ENCODE measurements at places on chromosomes 6 and 20.

- peak; percentile 30 for DNase-seq
These were observed 142.8 kb downstream of the DLL1 start for GRCh38 chr6:170147832-170148708.

GRCh38 chr6:38460186-38460585, 179.5 kb downstream of the BTBD9 start:
- DNase-seq, result no peak

DNA sequence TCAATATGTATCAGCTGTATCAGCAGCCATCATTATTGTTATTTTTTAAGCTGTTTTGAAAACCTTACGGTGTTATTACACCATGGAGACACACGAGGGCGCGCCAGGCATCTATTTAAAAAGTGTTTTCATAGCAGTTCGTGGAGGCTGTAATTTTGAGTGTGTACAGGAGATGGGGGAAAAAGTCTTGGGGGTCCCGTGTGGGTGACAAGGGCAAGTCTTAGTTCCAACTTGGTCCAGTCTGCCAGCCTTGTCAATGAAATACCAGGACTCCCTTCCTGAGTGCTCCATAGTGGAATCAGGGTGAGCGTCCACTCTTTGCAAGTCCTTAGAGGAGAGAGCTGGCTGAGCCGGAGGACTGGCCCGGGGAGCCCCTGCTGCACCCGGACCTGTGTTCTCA, 43.3 kb downstream of the SLC2A10 start:
- DNase-seq, result peak; percentile 21

DNA sequence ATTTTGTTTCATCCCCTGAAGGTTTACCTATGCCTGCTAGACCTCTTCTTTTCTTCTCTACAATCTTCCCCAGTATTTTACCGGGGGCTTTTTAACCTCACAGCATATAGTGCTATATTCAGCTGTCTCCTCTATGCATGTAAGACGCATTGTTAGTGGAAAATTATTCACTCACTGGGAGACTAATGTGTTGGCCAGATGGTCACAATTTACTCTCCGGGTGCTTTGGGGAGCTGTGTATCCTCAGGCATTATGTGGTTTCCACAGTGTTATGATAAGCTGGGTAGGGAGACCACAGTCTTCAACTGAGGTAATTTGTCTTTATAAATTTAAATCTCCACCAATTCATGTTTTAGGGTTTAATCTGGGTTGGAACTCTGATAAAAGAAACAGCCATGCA, 553.8 kb upstream of the PTCHD4 start:
- no peak for DNase-seq

DNA sequence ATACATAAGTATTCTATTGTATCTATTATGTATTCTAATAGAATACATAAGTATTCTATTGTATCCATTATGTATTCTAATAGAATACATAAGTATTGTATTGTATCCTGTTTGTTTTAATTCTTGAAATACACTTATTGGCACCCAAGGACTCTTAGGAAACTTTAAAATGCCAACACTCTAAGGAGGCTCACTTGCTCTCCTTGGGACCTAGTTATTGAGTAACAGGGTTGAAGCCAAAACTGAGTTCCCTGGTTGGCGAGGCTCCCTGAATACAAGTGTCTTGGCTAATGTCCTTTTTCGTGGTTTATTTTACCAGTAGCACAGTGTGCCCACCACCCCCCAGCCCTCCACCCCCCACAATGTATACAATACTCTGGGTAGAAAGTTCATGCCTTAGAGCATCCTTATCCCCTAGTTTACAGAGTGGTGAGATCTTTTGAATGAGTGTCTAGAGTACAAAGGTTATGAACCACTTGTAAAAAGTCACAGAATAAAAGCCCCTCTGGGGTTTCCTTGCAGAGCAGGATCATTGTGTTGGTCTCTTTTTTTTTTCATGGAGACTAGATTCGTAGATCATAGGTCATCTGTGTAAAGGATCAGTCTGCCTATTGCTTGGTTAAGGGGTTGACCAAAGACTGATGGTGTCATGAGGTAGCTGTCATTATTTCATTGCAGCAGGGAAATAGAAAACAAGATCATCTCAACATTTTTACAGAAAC, 32.5 kb upstream of the PRDM1 start:
- no peak for DNase-seq

- DNase-seq, result no peak
These were observed 362.8 kb downstream of the ESR1 start for GRCh38 chr6:152170313-152170701.

DNA sequence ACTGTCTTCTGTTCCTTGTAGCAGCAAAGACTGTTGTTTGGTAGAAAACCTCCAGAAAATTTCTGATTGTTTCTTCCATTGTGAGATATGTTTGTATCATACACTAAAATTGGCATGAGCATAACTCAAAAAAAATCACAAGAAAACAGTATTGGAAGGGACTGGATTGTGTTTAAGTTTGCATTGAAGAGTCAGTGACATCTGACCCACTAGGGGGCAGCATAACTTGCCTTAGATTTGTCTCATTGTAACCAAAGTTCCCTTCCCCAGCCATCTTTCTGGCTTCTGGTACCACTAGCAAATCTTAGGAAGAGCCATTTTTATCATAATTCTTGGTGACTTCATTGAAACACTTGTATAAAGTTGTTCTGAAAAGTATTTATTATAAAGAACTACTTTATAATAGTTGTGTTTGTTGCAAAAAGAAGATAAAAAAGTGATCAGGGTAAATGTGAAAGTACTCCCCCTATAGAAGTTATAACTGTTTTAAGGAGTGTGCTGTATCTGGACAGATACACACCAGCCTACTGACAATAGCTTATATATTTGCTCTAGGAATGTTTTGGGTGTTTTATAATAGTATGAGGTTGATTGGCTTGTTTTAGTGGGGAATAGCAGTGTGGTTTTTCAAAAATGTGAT, 7.7 kb downstream of the CSTF1 start:
- DNase-seq, result peak; percentile 57

DNA sequence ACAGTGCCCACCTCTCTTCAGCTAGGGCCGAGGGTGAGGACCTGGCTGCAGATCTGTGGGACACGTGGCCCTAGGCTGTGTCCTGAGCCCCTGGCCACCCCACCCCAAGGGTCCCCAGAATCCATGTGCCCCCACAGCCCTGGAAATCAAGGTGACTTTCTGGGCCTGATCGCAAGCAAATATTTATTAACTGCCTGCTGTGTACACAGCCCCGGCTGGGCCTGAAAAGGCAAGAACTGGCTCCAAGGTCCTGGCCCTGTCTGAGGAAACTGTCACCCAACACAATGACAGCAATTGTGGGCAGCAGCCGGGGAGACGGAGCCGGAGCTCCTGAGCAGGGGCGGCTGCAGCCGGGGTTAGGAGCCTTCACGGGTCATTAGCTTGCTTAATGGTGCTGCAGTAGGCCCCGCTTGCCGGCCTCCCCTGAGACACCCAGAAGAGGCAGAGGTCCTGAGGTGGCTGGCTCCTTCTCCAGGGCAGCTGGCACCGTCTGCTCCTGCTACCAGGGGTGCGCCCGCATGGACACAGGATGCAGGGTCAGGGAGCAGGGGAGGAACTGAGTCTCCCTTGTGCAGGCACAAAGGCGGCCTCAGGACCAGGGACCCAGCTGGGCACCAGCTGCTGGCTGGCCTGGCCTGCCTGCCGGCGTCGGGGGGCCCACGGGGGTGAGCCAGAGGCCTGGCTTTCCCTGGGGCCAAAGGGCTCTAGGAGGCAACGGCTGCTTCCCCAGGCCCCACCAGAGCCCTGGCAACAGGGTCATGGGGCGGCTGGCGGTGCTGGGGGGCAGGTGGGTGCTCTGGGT, 24.1 kb downstream of the NPEPL1 start:
- DNase-seq, result no peak

- DNase-seq, result no peak
These were observed 60.8 kb downstream of the FAM83B start for GRCh38 chr6:54907355-54907754.

- no peak for DNase-seq
These were observed 102.9 kb upstream of the BMP2 start for GRCh38 chr20:6664574-6664973.

- no peak for DNase-seq
These were observed 848 bp downstream of the DACT2 start for GRCh38 chr6:168318579-168319278.

DNA sequence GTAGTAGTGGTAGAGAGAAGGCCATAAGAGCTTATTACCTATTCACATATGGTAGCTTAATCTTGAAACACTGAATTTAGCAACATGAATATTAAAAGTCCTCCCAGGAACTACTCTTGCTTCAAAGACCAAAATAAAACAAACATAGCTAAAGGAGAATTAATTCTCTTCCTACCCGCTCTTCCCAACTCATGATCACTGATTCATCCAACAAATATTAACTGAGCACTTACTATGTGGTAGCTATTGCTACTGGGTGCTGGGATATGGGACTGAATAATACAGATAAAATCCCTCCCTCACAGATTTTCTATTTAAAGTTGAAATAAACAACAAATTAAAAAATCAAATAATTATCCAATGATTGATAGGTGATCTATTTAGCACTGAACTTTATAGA, 287.1 kb downstream of the BTBD9 start:
- no peak for DNase-seq

GRCh38 chr20:48198929-48199451, 413.7 kb upstream of the SULF2 start:
- DNase-seq, result no peak

DNA sequence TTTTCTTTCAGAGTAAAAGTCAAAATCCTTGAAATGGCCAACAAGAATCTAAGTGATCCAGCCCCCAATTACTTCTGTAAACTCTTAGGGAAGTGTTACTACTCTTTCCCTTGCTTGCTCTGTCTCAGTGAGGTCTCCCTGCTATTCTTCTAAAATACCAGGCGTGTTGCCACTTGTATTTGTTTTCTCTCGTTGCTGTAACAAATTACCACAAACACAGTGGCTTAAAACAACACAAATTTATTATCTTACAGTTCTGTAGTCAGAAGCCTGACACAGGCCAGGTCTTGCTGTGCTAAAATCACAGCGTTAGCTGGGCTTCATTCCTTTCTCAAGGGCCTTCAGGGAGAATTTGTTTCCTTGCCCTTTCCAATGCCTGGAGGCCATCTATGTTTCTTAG, 59.9 kb downstream of the HECA start:
- no peak for DNase-seq

- no peak for DNase-seq
These were observed 107.2 kb downstream of the FOXC1 start for GRCh38 chr6:1716868-1717267.

GRCh38 chr6:45419571-45420082, 41.9 kb upstream of the SUPT3H start:
- DNase-seq, result peak; percentile 51

DNA sequence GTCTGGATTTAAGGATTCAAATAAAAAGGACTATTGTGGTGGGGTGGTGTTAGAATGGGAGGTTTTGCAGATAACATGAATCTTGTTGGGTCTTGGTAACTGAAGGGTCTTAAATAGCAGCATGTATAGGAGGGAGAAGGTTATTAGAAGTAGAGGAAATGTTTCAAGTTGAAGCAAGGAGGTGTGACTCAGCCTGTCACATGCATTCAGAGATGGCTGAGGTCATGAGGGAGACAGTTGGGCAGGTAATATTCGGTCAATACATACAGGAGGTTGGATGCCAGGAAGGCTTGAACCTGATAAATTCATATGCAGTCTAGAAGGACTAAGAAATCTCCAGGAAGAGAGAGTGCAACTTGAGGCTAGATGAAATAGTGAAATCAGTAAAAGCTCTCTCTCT, 6.1 kb downstream of the KLHL31 start:
- no peak for DNase-seq

- peak; percentile 25 for DNase-seq
These were observed 50.0 kb upstream of the ESR1 start for GRCh38 chr6:151757506-151757955.

DNA sequence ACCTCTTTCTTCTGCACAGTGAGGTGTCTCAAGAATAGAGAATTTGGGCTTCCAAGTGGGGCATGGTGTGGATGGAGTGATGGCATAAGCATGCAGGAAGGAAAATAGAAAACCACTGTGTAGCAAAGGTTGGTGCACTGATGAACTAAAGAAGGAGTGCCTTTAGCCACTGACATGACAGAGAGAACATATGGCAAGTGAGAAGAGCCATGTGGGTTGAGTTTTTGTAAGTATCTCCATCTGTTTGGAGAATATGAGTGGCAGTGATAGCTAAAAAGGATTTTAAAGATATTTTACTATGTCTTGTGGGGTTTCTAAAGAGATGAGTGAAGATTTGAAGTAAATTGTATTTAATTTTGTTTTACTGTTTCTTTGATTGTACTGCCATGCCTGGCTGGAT, 160.5 kb upstream of the GRIK2 start:
- no peak for DNase-seq

- DNase-seq, result no peak
These were observed 112.1 kb downstream of the DLL1 start for GRCh38 chr6:170178561-170179477.

DNA sequence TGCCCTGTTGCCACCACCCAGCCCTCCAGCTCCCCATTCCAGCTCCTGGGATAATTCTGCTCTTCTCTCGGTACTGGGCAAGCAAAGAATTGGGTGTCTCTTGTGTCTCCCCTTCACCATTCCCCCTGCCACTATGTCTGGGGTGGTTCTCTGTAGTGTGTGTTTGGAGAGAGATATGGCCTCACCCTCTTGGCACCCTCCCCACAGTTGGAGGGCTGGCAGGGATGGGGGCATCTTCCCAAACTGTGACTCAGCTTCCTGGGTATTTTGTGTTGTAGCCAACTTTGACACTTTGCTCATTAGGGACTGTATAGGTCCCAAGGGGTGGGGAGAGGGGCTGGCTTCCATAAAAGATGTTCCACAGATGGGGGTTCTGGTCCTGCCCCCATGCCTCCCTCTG, 1.7 kb downstream of the TNXB start:
- no peak for DNase-seq

DNA sequence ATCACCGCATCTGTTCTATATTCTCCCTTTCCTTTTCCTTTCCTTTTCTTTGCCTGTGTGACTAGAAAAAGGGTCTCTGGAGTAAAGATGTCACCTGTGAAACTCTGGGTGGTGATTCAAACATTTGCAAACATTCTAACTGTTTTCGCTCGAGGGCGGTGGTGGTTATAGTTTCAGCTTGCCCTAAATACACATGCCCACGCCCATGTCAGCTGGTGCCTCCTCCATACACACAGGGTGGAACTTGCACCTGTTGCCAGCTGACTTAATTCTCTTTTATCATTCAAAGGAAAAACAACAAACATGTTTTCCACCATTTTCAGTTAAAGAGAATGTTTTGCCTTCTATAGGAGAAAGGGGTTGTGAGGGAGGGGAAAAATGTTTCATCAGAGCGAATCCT, 381.9 kb upstream of the ARID1B start:
- no peak for DNase-seq

GRCh38 chr6:85172705-85173104, 277.2 kb upstream of the NT5E start:
- DNase-seq, result no peak

DNA sequence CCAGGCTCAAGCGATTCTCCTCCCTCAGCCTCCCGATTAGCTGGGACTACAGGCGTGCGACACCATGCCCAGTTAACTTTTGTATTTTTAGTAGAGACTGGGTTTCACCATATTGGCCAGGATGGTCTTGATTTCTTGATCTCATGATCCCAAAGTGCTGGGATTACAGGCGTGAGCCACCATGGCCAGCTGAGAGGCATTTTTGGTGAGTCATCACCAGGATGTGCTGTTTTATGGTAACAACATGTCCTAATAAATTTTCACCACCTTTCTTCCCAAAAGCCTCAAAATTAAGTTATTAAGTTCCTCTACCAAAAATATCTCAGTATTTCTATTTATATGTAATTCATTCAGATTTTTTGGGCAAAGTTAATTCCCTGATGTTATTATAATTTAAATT, 53.5 kb downstream of the COL21A1 start:
- DNase-seq, result no peak

Measured in stimulated activated CD4-positive, alpha-beta T cell treated with anti-CD3 and anti-CD28 coated beads, Interleukin-15, amount 100 ng/mL, for 48 hours (primary cell).